ENCODE measurements at places on chromosomes 11 and 22.

- peak; percentile 55 for DNase-seq
Observed at GRCh38 chr11:28132548-28132947, 24.4 kb downstream of the METTL15 start.

DNA sequence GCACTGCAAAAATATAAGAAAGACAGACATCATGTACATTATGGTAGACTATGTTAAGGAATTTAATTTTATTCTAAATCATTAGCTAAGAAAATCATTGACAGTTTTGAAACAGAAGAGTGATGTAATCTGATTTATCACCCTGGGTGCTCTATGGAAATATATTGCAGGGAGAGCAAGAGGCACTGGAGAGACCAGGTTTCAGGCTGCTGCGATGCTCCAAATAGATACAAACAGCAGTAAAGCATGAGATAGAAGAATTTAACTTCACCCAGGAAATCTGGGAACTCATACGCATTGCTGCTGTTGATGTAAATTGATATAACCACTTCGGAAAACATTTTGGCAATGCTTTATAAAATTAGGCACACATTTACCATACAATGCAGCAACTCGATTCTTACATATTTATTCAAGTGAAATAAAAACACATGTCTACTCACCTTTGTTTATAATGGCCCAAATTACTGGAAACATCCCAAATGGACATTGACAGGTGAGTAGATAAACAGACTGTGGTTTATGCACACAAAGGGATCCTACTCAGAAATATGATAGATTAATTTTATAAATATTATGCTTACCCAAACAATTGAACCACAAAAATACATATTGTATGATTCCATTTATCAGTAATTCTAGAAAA, 535.1 kb upstream of the CHORDC1 start:
- no peak for DNase-seq

GRCh38 chr22:46914481-46914880, 152.0 kb downstream of the TBC1D22A start:
- DNase-seq = no peak

- no peak for DNase-seq
Observed at GRCh38 chr11:48007677-48008076, 27.3 kb downstream of the PTPRJ start.

GRCh38 chr22:20793748-20794649, 20.1 kb downstream of the SERPIND1 start:
- no peak for DNase-seq

DNA sequence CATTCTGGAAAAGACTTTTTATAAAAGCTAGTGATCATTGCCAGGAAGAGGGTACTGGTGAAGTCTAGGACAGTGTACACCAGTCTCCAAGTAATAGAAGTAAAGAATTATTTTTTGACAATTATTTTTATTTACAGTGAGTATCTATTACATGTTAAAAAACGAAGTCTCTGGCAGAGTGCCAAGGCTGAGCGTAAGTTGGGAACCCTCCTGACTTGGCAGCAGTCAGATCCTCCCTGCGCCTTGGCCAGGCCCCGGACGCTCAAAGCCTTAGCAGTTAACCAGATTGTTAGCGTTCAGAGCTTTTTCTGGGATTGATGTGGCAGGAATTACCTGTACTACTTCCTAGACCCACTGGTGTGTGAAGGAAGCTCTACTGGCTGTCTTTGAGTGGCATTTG, 38.1 kb upstream of the CTTN start:
- no peak for DNase-seq

- no peak for DNase-seq
Observed at GRCh38 chr11:102729849-102730815, 5.4 kb upstream of the MMP8 start.

- DNase-seq = no peak
Observed at GRCh38 chr11:32447252-32447651, 11.9 kb upstream of the WT1 start.

DNA sequence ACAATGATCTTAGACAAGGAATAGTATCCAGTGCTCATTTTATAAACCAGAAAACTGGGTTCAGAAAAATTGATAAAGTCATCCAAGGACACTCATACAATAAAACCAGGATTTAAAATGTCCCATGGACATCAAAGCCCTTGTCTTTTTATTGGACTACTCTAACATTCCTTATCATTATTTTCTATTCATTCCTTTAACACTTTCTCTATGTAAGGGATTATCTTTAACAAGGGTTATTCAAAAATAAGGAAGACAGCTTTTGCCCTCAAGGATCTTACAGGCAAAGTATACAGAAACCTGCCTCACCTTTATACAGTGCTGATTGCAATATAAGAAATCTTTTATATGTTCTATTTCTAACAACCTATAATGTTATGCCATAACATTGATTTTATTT, 790.8 kb downstream of the DLG2 start:
- DNase-seq = no peak

DNA sequence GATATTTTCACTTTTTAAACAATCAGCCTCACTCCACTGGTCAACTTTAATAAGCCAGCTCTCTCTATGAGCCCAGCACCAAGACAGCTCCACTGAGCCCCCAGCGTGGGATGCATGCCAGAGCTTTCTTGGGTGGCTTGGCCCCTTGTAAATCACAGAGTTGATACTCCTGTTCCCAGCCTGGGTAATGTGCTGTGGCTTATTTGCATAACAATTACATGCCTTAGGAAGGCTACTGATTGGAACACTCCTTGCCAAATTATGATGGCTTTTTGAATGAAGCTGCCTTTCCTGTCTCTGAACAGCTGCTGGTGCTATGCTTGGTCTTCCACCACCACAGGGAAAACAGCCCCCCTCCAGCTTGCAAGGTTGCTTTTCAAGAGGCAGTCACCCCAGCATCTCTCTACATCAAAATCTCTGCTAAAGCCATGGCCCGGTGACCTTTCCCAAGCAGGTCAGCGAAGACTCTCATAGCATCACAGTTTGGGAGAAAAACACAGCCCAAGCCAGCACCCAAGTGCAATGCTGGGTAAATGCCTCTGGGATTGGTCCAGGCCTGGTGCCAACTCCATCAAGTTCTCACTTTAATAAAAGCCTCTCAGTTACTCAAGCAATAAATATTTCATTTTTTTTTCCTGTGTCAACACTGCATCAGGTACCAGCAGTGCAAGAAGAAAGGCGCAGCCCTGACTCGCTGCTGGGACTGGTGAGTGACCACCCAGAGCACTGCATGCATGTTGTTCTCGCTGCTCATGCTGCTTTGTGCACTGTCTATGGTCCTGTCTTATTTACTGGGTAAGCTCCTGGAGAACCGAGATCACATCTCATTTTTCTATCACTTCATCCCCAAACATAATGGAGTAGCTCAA, 549.3 kb downstream of the OPCML start:
- DNase-seq = no peak

DNA sequence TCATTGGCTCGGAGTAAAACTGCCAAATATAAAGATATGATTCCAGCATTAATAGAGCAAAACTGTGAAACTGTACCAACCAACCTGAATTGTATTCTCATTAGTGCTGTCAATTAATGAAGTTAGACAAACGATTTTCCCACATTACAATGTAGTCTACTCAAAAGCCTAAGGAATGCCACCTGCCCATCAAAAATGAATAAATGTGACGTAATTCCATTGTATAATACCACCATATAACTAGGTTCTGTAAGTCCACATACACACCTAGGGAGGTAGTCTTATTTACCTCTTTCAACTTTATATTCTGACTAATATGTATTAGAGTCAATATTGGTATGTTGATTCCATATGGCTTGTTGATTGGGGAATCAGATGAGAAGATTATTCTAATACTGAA, 76.2 kb downstream of the FAM76B start:
- no peak for DNase-seq

All from choroid plexus epithelial cell (primary cell).